ENCODE measurements at places on chromosomes 3 and 15.
A peak's percentile ranks its signal among the peaks of the same experiment; 100 is the strongest.

GRCh38 chr3:18402239-18402799 lies 22.8 kb downstream of the SATB1 start:
- DNase-seq: no peak

DNA sequence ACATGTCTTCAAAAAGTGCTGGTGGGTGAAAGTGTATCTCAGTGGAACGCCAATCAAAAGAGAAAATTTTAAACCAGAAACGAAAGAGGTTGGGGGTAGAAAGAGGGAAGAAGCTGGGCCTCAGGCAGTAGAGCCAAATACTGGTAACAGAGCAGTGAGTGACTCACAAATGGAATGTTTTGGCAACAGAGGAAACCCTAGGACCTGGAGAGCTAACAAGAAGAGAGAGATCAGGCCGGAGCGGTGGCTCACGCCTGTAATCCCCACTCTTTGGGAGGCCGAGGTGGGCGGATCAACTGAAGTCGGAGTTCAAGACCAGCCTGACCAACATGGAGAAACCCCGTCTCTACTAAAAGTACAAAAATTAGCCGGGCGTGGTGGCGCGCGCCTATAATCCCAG lies 450.8 kb upstream of the NAALADL2 start:
- no peak for DNase-seq

DNA sequence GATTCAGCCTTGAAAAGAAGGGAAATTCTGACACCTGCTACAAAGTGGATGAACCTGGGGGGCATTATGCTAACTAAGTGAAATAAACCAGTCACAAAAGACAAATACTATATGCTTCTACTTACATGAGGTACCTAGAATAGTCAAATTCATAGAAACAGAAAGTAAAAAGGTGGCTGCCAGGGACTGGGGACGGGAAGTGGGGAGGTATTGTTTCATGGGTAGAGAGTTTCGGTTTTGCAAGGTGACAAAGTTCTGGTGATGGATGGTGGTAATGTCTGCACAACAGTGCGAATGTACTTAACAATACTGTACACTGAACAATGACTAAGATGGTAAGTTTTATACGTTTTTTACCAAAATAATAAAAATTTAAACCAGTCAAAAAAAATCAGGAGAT lies 4.8 kb downstream of the IDH2 start:
- DNase-seq: peak; percentile 44

DNA sequence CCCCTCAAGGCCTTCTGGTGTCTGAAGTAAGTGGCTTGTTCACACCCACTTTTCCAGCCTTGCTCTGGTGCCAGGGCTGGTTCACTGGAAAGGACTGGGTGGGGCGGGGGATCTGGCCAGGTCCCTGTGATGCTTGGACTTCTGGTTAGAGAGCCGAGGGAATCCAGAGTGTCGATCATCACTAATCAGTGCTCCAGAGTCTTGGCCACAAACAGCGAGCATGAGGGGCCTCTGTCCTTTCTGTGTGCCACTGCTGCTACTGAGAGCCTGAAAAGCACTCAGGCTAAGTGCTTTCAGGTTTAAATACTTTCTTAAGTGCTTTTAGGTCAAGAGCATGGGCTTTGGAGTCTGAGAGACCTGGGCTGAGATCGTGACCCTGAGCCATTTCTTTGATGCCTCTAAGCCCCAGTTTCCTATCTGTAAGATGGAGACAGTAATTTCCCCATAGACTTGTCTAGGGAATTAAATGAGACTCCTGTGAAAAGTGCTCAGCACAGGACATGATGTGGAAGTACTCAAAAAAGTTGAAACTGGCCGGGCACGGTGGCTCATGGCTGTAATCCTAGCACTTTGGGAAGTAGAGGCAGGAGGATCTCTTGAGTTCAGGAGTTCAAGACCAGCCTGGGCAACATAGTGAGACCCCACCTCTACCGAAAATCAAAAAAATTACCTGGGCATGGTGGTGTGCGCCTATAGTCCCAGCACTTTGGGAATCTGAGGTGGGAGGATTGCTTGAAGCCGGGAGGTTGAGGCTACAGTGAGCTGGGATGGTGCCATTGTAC lies 53.8 kb upstream of the SEC22A start:
- DNase-seq: no peak

GRCh38 chr3:127612966-127613365 lies 14.8 kb downstream of the MCM2 start:
- no peak for DNase-seq

DNA sequence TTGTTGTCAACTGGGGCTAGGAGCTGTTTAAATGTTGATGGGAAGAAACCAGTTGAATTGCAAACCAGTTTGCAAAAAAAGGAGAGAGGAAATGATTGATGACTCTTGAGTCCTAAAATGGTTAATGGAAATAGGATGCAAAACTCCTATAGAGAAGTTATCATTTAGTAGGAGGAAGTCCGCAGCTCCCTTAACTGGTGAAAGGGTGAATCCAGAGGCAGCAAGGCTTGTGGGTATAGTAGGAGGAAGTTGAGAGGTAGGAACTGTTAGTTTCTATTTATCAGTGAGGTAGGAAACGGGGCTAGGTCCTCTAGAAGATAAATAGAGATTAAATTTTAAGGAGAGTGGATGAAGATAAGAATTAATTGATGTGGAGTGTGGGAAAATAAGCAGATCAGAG lies 15.4 kb downstream of the IREB2 start:
- no peak for DNase-seq

DNA sequence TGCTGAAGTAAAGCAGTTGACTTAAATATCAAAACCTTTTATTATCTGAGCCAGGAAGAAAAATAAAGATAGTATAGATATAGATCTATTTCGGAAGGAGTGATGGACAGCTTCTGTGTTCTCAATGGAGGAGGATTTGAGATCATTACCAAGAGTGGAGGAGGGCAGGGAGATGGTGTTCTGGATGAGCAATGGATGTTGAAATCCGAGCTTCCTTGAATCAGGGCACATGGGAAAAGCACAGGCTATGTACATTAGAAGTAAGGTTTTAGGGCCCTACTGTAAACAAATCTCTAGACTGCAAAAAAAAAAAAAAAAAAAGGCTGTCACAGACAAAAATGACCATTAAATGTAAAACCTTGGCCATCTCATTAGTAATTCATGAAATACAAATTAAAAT lies 43.2 kb downstream of the GTPBP8 start:
- DNase-seq: no peak

DNA sequence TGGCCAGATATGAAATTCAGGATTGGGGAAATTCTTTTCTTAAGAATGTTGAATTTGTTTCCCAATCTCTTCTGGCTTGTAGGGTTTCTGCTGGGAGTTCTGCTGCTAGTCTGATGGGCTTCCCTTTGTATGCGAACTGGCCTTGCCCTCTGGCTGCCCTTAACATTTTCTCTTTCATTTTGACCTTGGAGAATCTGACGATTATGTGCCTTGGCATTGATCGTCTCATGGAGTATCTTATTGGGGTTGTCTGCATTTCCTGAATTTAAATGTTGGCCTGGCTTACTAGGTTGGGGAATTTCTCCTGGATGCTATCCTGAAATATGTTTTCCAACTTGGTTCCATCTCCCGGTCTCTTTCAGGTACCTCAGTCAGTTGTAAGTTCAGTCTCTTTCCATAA lies 152.2 kb downstream of the CFAP20DC start:
- no peak for DNase-seq

- no peak for DNase-seq
Measured at GRCh38 chr3:59820352-59820934, 770.6 kb upstream of the CFAP20DC start.

GRCh38 chr3:66336333-66336766 lies 115.5 kb downstream of the SLC25A26 start:
- DNase-seq: no peak

- DNase-seq: no peak
Measured at GRCh38 chr15:80343554-80343992, 60.6 kb upstream of the ARNT2 start.

DNA sequence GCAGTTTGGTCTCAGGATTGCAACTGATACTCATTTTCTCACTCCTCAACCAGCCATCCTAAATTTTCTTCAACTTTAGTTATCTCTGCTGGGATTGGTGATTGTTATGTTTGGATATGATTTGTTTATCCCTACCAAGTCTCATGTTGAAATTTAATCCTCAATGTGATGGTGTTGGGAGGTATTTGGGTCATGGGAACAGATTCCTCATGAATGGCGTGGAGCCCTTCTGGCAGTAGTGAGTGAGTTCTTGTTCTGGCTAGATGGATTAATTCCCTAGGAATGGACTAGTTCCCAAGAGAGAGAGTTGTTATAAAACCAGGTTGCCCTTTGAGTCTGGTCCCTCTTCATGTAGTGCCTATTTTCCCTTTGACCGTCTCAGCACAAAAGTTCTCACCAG lies 399.9 kb downstream of the SQOR start:
- no peak for DNase-seq

DNA sequence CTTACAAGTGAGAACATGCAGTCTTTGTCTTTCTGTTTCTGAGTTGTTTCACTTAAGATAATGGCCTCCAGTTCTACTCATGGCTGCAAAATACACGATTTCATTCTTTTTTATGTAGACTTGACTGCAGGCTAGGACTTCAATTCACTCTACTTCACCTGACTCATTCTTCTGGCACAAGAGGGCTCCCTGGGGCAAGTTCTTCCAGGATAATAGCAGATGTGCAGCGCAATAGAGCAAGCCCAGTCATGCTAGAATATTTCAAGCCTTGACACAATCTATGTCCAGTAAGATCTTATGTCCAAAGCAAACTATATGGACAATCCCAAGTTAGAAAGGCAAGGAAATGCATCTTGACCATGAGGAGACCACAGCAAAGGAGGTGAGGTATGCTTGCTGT lies 211.7 kb upstream of the GADL1 start:
- no peak for DNase-seq

GRCh38 chr15:97215629-97216028 lies 744.9 kb upstream of the ARRDC4 start:
- DNase-seq: no peak

- DNase-seq: no peak
Measured at GRCh38 chr15:62190675-62191074, 25.6 kb upstream of the C2CD4B start.

DNA sequence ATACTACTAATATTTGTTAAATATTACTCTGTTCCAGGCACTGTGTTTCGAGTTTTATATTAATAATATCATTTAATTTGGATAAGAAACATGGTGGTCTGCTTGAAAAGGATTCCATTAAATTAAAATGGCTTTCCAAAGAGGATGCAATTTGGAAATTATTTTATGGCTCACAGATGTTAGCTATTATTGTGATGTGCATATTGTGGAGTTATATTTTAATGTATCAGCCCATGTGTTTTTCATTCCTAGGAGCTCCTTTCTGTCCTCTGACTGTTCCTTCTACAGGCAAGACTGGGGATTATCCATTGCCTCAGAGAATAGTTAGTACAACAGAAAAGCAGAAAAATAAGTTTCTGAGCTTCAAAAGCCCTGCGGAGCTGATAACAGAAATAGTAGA lies 376.7 kb upstream of the PDZRN3 start:
- no peak for DNase-seq

GRCh38 chr3:88758676-88759075 lies 348.7 kb upstream of the EPHA3 start:
- DNase-seq: no peak

- DNase-seq: no peak
Measured at GRCh38 chr3:28218071-28218916, 23.1 kb upstream of the CMC1 start.

- DNase-seq: no peak
Measured at GRCh38 chr15:69395991-69396390, 18.2 kb upstream of the KIF23 start.

- no peak for DNase-seq
Measured at GRCh38 chr3:158369279-158369678, 201.7 kb upstream of the MLF1 start.

GRCh38 chr3:14113965-14114635 lies 10.6 kb downstream of the CHCHD4 start:
- no peak for DNase-seq

GRCh38 chr3:112117841-112118571 lies 15.0 kb downstream of the GCSAM start:
- no peak for DNase-seq

DNA sequence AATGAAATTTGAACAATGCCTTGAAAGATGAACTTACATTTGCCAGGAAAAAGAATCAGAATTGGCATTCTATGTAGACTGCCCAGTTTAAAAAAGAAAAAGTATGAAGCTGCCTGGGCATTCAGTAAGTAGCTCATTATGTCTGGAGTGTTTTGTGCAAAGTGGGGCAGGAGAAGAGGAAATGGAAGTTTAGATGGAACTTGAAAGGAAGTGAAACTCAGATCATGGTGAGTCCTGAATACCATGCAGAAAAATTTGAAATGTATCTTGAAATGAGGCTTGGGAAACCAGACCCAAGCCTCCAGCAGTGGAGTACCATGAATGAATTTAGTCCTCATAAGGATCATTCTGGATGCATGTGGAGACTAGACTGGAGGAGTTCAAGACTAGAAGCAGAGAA lies 4.8 kb upstream of the MORC1 start:
- DNase-seq: no peak

GRCh38 chr3:32325927-32326326 lies 65.7 kb upstream of the CMTM7 start:
- DNase-seq: no peak

DNA sequence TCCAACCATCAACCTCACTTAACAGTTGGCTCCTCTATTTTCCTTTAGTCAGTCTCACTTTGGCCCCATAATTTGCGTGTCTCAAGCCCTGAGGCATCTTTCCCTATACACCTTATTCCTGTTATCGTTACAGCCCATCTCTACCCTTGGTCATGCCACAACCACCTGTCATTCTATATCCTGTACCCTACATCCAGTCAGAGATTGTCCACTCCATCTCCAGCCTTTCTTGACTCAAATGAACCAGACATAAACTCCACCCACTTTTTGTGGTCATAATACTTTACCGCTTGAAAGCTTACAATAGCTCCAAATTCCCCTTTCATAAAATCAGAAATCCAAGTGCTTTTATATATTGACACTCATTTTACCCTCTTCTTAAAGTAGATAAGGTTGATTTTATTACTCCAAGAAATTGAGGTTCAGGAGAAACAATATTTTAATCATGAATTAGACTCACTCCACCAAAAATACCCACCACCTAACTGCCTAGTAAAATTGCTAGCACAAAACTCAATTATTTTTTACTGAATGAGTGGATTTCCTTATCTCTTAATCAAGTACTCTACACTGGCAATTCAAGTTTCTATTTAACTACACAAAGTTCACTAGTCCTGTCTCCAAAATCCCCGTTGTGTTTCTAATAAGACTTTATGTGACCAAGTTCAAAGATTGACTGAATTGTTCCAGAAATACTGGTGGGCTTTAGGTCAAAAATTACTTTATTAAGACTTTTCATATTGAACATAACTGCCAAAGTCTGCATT lies 9.1 kb downstream of the CCR4 start:
- DNase-seq: no peak

DNA sequence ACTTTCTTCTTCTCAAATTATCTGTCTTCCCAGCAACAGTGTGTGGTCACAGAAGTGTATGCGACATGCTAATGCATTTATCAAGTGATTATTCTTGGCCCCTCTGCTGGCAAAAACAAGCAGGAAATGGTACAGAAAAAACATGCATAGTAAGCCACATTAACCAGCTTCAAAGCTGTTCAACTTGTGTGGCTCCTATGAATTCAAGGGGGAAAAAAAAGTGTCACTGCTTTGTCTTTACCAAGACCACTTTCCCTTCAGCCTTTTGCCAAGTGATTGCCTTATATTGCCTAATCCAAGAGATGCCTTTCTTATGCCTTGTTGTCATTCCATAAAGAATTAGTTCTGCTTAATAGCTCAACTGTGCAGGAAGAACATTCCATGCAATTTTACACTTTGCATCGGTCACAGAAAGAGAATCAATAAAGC lies 39.1 kb downstream of the PRTG start:
- DNase-seq: no peak
